Stimulated activated CD4-positive, alpha-beta T cell treated with anti-CD3 and anti-CD28 coated beads, Interleukin-4, amount 100 ng/mL, for 1 hour (primary cell): ENCODE measurements at places on chromosomes 3 and 15.

- no peak for DNase-seq
Measured at GRCh38 chr3:13370609-13371008, 49.5 kb downstream of the NUP210 start.

GRCh38 chr3:194658477-194659242 is 13.3 kb downstream of the LSG1 start:
- no peak for DNase-seq

- no peak for DNase-seq
Measured at GRCh38 chr3:177306252-177306651, 109.0 kb upstream of the TBL1XR1 start.

DNA sequence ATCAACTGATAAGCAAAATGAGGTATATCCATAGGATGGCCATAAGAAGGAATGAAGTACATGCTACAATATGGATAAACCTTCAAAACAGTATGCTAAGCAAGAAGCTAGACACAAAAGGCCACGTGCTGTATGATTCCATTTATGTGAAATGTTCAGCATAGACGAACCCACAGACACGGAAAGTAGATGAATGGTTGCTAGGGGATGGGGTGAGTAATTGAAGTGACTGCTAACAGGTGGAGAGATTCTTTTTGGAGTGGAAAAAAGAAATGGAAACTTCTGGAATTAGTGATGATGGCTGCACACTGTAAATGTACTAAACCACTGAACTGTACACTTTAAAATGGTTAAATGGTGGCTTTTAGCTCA is 630 bp upstream of the EFCAB12 start:
- DNase-seq: no peak

GRCh38 chr15:41888662-41889253 is 5.1 kb downstream of the SPTBN5 start:
- DNase-seq: no peak

- DNase-seq: no peak
Measured at GRCh38 chr3:173663696-173664111, 266.2 kb downstream of the NLGN1 start.

DNA sequence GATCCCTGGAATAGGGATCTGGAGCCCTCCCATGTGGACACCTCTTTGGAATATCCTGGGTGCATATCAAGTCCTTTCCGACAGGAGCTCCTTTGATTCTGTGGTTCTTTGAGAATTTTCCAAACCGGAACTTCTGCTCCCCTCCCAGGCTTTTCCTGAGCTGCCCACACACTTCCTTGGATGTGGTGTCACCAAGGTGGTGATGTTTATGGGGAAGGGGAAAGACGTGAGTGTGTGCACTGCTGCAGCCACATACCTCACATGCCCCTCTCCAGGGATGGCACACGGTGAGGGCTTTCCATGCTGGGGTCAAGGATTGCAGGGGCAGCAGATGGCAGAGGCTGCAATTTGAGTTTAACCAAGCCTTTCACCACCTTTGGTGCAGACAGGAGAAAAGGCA is 27.9 kb upstream of the PSTPIP1 start:
- DNase-seq: no peak

- DNase-seq: no peak
Measured at GRCh38 chr3:189580190-189580589, 51.0 kb upstream of the TP63 start.

GRCh38 chr3:50648313-50648712 is 26.4 kb upstream of the DOCK3 start:
- no peak for DNase-seq

- DNase-seq: no peak
Measured at GRCh38 chr15:50681467-50681866, 5.1 kb downstream of the TRPM7 start.
